ENCODE measurements at places on chromosomes 16 and 17.
A peak's percentile ranks its signal among the peaks of the same experiment; 100 is the strongest.

- DNase-seq, result peak; percentile 83
Observed at GRCh38 chr16:30063893-30064728, 1.4 kb upstream of the ALDOA start.

DNA sequence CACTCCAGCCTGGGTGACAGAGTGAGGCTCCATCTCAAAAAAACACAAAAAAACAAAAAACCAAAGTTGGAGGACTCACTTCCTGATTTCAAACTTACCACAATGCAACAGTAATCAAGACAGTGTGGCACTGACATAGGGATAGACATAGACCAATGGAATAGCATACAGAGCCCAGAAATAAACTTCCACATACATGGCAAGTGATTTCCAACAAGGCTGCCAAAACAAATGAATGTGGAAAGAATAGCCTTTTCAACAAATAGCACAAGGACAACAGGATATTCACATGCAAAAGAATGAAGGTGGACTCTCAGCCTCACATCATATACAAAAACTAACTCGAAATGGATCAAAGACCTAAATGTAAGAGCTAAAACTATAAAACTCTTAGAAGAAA lies 36.8 kb upstream of the RASD1 start:
- no peak for DNase-seq

DNA sequence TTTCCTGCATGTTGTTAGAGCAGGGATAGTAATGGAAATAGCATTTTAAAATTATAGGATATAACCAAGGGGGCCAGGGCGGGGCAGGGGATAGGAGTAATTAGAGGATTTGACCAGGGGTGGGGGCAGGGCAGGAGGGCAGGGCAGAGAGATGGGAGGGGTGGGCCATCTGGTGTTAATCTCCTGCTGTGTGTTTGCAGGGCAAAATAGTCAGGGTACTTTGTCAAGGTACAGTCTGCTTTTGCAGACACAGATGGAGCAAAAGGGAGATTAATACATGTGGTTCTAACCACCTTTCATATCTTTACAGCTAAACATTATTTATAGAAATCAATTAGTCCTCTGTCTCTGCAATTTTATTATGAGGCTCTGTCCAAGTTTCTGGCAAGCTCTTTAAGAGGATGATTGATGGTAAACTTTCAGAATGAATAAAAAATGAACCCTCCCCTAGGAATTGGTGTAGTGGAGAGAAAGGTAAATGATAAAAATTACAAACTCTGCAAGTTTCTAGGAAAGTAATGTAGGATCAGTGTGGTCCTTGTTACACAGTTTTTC lies 6.6 kb downstream of the ANKFN1 start:
- no peak for DNase-seq

GRCh38 chr16:839643-840408 lies 39.3 kb upstream of the GNG13 start:
- DNase-seq, result no peak

DNA sequence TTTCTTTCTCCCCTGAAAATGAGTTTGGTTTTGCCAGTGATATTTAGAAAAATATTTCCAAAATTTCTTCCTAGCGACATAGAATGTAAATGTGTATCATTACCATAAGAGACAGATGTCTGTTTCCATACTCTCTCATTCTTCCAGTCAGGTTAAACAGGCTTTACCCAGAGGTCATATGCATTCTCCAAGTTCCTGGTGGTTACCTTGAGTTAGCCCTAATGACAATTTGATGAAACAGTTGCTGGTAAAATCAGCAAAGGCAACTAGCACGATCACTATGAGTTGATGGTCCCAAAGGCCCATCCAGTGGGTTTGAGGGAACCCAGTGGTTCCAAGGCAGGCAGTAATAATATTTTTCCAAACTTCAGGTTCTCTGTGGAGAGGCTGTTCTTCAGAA lies 103.6 kb upstream of the TBX2 start:
- no peak for DNase-seq

GRCh38 chr17:77441130-77441920 lies 300.6 kb downstream of the SEC14L1 start:
- DNase-seq, result no peak

DNA sequence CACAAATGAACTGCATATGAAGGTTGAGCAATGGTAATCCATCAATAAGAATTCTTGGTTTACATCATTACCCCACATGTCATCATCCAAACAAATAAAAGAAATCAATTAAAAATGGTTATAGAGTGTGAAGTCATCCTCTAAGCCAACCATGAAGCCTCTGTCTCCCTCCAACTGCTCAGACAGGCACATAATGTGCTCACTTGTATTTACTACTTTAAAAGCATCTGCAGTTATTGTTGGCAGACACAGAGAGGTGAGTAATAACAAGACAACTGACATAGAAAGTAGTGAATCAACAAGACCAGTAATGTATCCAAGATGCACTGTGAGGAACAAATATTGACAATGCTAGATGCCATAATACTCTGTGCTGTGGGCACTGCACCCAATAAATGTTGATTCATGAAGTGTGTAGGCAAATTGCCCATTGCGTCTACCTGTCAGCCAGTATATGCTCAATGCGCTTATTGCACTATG lies 20.0 kb downstream of the ADAMTS18 start:
- no peak for DNase-seq

DNA sequence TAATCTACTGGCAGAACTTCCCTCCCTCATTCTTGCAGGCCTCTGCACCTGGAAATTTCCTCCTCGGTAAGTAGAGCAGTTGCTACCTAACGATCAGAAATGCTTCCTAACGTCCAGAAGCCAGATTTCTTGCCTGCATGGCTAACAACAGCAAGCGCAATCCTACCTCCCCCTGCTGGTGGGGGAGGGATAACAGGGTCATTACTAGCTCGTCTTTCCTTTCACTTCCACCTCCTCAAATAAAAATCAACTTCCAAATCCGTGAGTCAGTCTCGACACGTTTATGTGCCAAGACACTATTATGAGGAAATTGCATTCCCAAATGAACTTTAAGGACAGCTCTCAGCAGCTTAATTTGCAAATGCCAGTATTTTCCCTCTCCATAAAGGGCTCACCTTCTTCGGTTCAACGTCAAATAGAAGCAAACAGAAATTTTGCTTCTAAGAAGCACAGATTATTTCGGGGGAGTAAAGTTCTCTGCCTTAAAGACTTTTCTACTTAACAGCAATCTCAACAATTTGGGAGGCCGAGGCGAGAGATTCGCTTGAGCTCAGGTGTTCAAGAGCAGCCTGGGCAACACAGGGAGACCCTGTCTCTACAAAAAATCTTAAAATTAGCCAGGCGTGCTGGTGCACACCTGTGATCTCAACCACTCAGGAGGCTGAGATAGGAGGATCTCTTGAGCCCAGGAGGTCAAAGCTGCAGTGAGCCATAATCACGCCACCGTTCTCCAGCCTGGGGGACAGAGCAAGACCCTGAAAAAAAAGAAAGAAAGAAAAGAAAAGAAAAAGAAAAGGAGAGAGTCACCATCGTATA lies 188.6 kb upstream of the PSMD7 start:
- DNase-seq, result no peak

DNA sequence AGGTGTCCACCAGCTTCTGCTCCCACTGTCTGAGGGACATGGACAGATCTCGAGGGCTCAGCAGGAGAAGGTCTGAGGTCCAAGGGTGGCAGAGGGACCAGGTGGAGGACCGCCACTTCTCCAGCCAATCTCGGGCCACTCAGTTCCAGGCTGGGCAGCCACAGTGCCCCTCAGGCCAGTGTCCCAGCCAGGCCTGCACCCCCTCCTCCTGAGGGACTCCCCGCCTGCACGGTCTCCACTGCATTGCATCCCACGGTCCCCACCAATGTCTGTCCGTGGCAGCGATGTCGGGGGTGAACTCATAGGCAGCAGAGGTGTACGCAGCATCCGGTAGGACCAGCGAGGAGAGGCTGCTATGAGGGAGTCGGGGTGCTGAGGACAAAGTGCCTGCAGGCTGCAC lies 64.2 kb upstream of the DOC2B start:
- no peak for DNase-seq

GRCh38 chr17:386141-386876 lies 33.7 kb upstream of the RPH3AL start:
- DNase-seq, result peak; percentile 22

DNA sequence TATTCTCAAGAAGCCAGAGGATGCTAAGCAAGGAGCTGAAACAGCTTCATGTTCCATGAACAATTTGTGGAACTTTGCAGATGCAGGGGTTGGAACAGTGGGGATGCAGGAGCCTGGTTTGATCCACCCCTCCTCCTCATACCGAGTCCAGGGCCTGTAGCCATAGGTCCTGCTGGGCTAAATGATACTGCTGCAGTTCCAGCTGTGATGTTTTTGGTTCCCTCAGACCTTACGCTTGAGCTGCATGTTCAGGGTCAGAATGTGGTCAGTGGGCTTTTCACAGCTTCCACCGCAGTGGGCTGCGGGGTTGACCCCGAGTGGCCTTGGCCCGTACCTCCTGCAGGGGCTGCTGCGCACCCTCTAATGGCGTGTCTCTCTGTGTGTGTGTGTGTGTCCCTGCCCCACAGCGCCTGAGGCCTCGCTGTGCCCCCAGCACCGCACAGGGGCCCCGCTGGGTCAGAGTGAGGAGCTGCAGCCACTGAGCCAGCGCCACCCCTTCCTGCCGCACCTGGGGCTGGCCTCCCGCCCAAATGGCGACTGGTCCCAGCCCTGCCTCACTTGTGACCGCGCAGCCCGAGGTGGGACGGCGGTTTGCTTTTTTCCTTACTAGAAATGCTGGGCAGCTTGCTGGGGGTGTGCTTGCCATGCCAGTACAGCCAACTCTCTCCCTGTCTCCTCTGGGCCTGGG lies 48.2 kb downstream of the EPN2 start:
- DNase-seq, result no peak

GRCh38 chr16:9625122-9625521 lies 533.7 kb downstream of the HAPSTR1 start:
- DNase-seq, result no peak

DNA sequence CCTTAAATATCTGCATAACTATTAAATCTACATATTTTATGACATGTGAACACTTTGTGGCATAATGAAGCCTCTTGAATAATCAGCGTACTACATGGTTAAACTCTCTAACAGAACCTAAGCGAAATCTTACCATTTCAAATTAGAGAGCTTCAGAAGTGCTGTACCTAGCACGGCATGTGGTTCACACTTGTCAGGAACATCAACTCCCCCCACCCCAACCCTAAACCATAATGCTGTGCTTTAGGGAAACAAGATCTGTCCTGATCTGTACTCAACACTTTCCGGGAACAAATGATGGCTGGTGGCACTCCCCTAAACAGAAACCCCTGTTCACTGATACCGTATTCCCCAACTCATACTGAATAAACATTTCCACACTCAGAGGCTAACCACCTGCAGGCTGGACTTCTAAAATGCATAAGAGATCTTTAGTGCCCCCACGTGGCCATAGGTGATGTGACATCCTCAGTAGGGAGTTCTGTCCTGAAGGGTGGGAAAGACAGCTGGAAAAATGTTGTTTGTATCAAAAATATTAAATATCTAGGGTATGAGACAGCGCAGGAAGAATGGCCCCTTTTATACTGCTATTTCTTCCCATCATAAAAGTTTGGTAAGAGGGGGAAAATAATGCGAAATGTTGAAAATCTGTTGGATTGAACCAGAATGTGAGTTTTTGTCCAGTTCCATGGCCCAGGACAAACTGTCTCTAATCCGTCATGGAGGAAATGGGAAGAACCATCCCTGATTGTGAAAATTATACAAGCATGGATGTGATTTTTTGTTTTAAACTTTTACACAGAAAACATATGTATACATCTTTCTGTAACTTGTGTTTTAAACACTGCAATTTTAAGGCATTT lies 88.6 kb downstream of the USP31 start:
- no peak for DNase-seq

- DNase-seq, result no peak
Observed at GRCh38 chr17:16377941-16378341, 3.0 kb upstream of the UBB start.

DNA sequence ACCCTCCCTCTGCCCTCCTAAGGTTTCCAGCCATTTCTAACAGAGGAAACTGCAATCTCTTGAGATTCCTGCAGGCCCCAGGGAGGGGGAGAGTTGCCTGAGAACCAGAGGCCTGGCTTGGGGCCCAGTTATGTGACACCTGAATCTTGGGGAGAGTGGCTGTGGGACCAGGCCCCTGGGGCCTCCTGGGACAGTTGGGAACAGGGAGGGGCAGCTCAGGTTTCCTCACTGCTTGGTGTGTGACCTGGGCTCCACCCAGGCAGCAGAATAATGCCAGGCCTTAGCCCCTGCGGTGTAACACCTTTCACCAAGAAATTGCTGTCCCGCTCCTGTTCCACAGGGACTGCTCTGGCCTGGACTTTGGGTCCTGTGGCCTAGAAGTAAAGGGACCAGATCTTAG lies 44.3 kb upstream of the CRHR1 start:
- no peak for DNase-seq

- DNase-seq, result no peak
Observed at GRCh38 chr17:7684851-7685532, 2.3 kb downstream of the TP53 start.

- DNase-seq, result no peak
Observed at GRCh38 chr16:11034481-11034931, 90.1 kb downstream of the CLEC16A start.

DNA sequence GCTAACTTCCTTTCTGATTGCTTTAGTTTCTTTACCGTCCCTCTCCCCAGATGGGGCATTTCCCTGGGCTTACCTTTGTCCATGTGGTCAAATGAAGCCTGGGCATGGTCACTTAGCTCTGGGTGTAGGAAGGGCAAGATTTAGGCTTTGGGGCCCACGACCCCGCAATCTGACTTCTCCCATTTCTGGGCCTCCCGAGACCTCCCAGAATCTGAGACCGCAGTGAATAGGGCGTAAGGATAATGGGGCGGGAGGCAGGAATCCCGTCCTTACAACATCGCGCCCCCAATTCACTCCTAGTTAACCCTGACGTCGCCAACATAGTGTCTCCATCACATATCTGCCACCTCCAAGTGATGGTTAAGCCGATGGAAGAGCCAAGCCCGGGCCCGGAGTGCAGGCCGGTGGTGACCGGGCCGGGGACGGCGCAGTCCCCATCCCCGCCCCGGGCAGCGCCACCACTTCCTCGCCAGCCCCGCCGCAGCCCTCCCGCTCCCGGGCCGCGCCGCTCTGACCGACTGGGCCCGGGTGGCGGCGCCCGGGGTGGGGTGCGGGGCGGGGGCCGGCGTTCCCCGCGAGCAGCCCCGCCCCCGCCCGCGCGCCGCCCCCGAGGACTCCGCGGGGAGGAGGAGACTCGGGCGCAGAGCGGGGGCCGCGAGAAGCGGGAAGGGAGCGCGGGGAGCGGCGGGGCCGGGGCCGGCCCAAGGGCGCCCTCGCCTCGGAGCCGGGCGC lies at the start of gene RHBDL3:
RHBDL3 (plus strand) TSS at position 641 of the 732 bp plus-strand sequence. CDS start 358 bp downstream, outside the sequence.
- DNase-seq, result no peak

DNA sequence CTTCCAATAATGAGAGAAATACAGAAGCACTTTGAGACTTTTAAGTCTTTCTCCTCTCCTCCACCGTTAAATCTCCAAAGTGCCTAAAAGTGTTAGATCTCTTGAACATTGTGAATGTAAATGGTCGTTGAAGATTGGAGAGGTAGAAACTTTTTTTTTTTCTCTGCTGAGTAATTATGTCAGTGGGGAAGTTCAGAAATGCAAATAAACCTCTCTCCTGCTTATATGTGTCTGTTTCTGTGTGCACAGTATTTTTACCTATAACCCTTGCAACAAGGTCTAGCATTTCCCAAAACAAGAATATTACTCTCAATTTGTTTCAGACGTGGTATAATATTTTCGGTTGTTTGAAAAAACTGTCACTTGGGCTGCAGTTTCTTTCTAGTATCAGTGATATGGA lies 833.6 kb upstream of the CDH8 start:
- no peak for DNase-seq

Measured in C1 segment of cervical spinal cord (tissue), 14 donors.